ENCODE measurements at places on chromosomes 4 and X. TPM values are rescaled to one million over a fixed set of nuclear protein-coding genes. Genes with fewer than 3 reads are reported as not detected.

DNA sequence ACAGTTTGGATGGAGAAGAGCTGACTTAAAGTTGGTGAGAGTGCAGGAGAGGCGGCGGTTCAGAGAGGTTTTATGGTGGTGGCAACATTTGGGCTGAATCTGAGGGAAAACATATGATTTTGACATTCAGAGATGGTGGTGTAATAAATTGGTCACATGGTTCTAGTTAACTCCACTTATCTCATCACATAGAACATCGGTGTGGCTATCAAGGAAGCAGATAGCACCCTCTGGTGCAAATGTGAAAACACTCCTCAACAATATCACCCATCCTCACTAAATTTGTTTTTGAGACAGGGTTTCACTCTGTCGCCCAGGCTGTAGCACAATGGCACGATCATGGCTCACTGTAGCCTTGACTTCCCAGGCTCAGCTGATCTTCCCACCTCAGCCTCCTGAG is 28.8 kb downstream of the SUPT20HL2 start:
- no peak for DNase-seq

- no peak for DNase-seq
Measured at GRCh38 chrX:46666831-46667230, 92.1 kb downstream of the SLC9A7 start.

- DNase-seq = no peak
Measured at GRCh38 chr4:78169728-78170127, 112.6 kb downstream of the FRAS1 start.

DNA sequence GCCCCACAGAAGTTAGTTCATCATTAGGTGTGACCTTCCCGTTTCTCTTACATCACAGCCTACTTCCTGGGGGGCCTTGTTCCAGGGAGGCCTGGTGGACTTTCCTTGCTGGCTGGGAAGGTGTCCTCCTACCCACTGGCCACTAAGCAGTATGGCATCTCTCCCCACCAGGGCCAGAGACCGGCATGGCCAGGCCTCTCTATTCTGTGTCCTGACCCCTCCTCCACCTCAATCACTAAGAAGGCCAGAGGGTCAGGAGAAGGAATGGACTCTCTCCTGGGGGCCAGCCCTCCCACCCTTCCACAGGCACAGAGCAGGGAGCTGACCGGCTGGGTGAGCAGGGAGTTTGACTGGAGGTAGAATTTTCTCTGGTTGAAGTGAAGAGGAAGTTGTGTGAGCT is 81.9 kb downstream of the PJA1 start:
- no peak for DNase-seq

DNA sequence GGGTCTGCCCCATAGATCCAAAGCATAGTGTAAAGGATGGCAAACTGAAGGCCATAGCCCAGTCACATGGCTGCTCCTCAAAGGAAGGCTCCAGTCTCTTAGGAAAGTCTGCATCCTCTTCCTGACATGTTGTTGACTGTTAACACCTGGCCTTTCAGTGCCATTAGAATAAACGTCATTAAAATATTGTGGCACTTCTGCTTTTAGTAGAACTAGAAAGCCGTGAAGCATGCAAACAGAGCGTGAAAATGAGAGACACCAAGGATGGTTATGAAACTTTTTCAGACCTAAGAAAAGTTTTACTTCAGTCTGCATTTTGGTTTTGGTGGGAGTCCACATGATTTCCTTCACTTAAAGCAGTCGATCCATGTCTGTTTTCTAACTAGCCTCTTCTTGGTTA is 41.1 kb upstream of the AFF2 start:
- no peak for DNase-seq

DNA sequence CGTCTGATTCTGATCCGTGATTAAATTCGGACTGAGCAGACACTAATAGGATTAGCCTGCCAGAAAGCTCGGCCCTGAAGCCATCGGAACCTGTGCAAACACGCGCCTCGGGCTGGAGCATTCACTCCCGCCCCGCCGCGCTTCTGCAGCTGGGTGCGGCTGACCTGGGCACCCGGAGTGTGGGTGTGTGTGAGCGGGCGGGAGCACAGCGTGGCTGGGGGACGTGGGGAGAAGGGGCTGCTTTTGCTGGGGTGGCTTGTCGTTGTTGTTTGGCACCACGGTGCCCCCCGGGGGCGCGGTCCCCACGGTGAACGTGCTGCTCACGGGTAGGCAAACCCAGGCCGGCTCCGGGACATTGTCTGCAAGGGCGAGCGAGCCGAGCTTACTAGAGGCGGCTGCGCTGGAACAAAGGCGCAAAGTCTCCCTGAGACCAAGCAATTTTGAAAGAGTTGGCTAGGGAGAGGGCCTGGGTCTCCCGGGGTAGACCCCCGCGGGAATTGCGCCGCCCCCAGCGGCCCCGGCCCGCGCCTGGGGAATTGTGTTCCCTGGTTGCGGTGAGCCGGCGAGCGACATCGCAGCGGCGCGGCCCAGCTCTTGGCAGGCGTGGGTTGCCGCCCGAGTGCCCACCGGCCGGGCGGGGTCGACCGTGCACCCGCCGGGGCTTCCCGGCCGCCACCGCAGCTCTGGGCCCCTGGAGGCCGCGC is 1.4 kb downstream of the MAMLD1 start:
- DNase-seq = no peak

DNA sequence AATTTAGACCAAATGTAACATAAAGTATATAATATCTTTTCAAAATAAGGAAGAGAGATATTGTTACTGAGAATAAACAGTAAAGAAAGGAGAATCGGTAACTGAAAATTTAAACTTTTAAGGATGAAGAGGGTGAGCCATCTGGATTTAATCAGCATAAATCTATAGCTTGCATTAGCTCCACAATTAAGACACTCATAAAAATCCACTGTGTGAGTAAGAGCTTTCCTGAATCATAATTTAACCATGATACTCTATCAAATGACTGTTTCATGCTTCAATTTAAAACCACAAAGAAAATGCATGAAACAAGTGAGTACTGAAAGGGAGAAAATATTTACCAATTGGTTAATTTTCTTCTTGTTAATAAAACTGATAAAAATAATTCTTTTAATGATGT is 951.5 kb upstream of the SLIT2 start:
- no peak for DNase-seq

DNA sequence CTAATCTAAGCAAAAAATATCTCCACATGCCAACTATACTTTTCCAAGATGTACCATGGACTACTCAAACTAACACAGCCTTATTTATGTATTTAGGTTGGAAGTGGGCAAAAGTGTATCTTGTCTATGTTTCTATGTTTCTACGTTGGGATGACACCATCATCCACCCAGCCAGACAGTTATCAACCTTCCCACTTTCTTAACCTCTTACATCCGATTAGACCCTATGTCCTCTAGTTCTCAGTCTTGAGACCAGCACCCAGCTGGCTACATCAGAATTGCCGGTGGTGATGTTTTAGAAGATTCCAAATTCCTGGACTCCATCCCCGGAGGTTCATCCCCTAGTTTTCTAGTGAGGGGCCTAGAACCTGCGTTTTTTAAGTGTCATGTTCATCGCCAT is 1.0 kb upstream of the AASDH start:
- no peak for DNase-seq

DNA sequence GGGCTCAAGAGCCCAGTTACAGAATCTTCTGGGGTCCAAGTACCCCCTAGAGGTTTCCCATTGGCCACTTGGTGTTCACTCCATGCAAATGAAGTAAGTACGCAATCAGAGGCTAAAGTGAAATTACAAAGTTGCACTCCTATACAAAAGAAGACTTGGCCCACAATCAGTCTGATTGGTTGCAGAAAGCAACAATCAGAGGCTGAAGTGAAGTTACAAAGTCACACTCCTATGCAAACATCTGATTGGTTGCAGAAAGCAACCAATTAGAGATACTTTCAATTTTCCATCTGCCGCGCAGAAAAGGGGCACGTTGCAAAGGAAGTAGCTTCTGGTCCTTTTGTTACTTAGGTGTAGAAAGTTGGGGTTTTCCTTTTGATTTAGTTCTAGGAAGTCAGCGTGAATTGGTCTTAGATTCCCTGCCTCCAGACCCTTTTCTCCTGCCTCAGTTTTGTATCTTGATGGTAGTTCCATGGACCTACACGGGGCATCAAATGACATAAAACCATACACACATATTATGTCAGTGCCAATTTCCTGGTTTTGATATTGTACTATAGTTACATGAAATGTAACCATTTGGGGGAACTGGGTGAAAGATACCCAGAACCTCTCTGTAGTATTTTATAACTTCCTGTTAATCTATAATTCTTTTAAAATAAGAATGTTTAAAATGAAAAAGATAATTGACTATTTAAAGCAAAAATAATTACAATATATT is 12.4 kb upstream of the PIN4 start:
- DNase-seq = no peak

- no peak for DNase-seq
Measured at GRCh38 chr4:123921339-123921738, 524.7 kb downstream of the SPRY1 start.

The RNF128 gene
- 1.2 TPM for total RNA-seq

All from epithelial cell of proximal tubule (primary cell).